ENCODE measurements at places on chromosomes 1 and 21.

GRCh38 chr1:6336776-6337622 is 56.6 kb downstream of the ACOT7 start:
- no peak for DNase-seq

GRCh38 chr1:67618285-67619018 is 66.5 kb upstream of the GADD45A start:
- DNase-seq = no peak

- no peak for DNase-seq
Observed at GRCh38 chr21:39452207-39452969, 618 bp downstream of the SH3BGR start.

DNA sequence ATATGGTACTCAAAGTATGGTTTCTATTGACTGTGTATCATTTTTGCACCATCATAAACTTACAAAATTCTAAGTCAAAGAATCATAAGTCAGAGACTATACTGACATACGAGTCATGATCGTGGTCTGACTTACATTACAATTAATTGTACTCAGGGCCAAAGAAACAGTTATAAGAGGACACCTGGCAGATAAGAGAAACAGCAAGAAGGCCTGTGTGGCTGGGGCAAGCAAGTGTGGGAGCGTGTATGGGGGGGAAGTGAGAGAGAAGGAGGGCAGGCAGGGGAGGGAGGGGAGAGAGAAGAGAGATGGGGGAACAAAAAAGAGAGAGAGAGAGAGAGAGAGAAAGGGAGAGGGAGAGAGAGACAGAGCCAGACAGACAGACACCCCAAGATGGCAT is 70.9 kb downstream of the RERE start:
- DNase-seq = no peak

DNA sequence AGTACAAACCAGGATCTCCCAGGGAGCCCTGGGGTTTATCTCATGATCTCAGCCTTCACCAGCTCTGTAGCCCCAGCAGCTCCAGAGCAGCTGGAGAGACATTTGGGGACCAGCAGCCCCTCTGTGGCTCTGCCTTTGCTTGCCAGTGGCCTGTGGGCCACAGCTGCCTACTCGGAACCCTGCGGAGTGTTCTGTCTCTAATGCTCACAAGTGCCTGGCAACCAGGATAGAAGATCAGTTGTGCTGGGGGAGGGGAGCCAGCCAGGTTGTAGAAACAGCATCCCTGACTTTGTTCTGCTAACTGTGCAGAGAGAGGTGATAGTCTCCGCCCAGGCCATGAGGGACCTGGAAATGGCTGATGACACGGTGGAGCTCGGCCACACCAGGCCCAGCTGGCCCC is 50.9 kb upstream of the KCNJ15 start:
- no peak for DNase-seq

- DNase-seq = no peak
Observed at GRCh38 chr1:63782982-63783381, 9.2 kb downstream of the ROR1 start.

DNA sequence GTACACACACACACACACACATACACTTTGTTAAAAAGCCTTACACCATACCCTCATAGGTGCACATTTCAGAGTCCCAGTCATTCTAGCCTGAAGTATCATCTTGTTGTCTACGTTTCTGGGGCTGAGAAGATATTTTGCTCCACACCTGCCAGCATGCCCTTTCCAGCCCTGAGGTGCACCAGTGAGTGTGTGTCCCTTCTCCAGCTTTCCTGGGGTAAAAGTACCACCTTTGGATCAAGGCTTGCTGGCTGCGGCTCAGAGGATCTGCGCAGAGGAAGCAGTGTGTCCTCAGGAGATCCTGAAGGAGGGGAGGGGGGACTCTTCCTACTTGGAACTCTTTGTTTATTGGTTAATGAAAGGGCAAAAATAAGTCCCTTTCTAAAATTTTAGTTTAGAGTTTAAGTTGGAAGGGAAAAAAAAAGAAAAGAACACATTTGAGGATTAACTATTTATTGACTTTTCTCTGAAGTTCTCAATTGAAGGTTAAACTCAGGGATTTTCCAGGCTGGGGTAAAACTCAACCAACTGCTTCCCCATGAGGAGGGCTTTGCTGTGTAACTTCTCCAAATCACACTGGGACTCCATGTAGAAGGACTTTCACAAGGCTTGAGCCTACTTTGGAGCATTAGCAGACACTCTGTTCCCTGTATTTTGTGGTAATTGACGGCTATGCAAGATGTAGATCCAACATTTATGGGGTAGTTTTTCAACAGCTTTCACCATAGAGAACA is 200.3 kb upstream of the SGIP1 start:
- no peak for DNase-seq

- no peak for DNase-seq
Observed at GRCh38 chr1:62401034-62401760, 35.7 kb upstream of the USP1 start.

DNA sequence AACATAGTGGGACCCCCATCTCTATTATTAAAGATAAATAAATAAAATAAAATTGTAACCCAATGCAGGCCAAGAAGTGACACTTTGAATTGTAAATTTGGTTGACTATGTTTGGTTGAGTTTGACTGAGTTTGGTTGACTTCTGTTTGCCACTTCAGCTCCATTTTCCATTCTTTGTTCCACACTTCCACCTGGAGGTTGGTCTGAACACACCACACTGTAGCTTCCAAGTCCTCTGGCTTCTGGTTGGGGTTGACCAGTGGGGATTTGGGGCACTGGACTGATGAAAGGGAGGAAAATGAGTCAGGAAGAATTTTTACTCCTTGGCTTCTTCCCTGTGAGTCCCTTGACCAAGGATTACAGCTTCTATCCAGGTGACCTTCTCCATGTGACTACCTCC is 40.6 kb upstream of the DIPK1A start:
- no peak for DNase-seq

- no peak for DNase-seq
Observed at GRCh38 chr1:206960676-206961386, 9.4 kb downstream of the FCAMR start.
